ENCODE measurements at places on chromosomes 4 and X.

DNA sequence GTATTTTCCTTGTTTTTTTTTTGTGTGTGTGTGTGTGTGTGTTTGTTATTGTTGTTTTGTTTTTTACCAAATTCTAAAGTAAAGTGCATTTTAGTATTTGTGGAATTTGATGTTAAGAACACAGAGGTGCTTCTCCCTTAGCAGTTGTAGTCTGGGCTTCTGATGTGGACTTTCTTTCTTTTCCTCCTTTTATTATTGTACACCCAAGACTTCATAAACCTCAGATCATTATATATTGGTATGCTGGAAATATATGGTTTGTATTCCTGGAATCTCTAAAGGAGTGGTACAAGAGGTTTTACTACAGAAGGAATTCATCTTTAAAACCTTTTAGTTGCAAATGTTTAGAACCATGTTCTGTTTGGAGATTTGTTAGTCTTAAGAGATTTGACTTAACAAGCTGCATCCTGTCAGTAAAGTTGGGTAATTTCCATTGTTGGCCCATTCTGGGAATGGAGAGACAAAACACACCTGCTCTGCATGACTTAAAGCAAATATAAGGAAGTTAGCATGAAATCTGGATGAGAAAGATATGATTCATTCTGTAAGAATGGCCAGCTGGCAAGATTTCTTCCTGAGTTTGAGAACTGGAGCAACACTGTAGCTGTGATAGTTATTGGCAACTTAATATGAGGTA is 64.0 kb downstream of the SMAD1 start:
- peak; percentile 10 for DNase-seq

GRCh38 chr4:22410645-22411247 is 105.1 kb downstream of the ADGRA3 start:
- no peak for DNase-seq

DNA sequence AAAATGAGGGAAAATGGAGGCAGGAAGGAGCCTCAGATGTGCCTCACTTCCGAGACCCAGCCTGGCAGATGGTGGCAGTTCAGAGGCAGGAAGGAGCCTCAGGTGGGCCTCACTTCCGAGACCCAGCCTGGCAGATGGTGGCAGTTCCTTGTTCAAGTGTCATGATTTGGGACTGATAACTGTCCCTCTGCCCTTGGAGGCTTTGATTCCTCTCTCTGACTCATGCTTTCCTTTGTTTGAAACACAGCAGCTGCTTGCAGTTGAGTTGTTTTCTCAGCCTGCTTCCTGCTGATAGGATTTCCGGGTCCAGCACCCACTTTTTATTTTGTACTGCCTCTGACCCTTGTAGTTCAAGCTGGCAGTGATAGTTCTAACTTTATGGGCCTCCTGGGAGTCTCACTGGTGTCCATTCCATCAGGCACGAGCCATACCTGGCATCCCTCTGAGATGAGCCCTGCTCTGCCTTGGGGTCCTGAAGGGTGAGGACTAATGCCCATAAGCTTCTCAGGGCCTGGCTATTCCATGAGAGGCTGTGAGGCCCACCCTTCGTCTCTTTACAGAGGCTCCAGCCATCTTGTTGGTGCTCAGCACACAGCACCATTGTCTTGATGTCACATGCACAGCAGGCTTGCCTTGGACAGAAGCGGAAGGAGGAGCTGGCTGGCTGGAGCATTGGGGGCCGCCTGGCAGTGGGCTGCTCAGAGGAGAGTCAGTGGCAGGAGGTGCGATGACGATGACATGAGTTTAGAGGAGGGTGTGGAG is 13.0 kb downstream of the RGS12 start:
- no peak for DNase-seq

GRCh38 chr4:61451935-61452334 is 251.8 kb downstream of the ADGRL3 start:
- no peak for DNase-seq

DNA sequence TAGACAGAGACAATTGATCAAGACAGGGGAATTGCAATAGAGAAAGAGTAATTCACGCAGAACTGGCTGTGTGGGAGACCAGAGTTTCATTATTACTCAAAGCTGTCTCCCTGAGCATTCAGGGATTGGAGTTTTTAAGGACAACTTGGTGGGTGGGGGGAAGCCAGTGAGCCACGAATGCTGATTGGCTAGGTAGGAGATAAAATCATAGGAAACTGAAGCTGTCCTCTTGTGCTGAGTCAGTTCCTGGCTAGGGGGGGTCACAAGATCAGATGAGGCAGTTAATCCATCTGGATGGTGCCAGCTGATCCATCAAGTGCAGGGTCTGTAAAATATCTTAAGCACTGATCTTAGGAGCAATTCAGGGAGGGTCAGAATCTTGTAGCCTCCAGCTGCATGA is 358.6 kb downstream of the GPM6A start:
- DNase-seq: no peak

- DNase-seq: peak; percentile 37
Observed at GRCh38 chr4:37890801-37891259, at the start of gene TBC1D1. Gene TBC1D1 (plus strand): TSS chr4:37891084. CDS start chr4:37902096, 11,012 bp downstream.

DNA sequence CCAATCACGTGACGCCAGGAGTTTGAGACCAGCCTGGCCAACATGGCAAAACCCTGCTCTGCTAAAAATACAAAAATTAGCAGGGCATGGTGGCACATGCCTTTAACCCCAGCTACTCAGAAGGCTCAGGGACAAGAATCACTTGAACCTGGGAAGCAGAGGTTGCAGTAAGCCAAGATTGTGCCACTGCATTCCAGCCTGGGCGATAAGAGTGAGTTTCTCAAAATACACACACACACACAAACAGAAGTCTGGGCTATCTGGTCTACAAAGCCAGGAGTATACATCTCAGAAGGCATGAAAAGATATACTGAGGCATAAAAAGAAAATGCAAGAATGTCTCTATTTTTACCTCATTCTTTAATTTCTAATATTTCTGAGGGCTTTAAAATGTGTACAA is 11.3 kb downstream of the YTHDC1 start:
- no peak for DNase-seq

DNA sequence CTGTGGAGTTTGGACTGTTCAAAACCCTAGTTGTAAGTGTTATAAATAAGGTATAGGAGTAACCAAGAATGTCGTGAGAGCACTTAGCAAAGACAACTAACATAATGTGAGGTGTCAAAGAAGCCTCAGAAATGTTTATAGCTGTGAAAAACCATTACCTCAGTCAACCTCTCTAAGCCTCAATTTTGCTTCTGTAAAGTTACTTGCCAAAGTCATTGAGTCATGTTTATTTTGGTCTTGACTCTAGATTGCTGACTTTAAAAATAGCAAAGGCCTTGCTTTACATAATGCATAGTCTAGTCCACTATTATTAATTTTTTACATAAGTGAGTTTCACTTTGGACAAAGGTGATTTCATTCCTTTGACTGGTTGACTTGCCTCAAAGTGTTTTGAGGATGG is 257.6 kb upstream of the CXXC4 start:
- no peak for DNase-seq

GRCh38 chrX:119151051-119151380 is 23.4 kb upstream of the KIAA1210 start:
- no peak for DNase-seq

GRCh38 chr4:78058591-78059523 is 1.7 kb downstream of the FRAS1 start:
- DNase-seq: peak; percentile 38

DNA sequence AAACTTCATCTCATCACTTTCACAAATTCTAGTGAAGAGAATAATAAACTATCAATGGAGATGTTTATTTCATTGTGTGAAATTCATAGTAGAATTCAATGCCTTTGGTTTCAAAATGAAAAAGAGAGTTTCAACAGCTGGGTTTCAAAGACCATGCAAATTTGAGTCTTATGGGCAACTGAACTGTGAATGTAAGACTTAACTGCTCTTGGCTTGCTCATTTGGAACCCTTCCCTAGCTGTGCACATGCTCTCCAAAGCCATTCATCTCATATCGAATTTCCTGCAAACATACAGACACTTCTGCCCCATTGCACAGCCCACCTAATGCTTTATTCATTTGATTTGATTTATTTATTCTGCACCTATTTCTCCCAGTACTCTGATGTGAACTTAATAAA is 154.5 kb downstream of the GRXCR1 start:
- DNase-seq: no peak

DNA sequence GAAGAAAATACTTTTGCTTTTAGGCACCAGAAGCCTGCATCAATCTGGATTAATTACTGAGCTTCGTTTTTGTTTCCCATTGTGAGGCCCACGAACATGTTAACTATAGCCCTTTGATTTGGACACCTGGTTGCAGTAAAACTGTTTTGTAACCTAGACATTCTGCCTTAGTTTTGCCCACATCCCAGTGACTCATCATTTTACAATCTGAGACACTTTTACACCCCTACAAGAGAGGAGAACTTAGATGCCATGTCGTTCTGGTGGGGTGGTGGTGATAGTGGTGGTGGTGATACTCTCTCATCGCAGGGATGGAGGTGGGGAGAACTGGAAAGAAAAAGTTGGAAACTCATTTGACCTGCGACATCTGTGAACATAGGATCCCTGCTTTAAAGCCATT is 1257.2 kb downstream of the ADGRL3 start:
- DNase-seq: no peak

DNA sequence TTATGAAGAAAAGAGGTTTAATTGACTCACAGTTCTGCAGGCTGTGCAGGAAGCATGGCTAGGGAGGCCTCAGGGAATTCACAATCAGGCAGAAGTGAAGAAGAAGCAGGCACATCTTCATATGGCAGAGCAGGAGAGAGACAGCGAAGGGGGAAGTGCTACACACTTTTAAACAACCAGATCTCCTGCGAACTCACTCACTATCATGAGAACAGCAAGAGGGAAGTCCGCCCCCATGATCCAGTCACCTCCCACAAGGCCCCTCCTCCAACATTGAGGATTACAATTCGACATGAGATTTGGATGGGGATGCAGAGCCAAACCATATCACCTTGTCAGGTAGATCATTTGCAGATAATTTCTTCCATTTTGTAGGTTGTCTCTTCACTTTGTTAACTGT is 555.5 kb upstream of the MAGEB2 start:
- no peak for DNase-seq

DNA sequence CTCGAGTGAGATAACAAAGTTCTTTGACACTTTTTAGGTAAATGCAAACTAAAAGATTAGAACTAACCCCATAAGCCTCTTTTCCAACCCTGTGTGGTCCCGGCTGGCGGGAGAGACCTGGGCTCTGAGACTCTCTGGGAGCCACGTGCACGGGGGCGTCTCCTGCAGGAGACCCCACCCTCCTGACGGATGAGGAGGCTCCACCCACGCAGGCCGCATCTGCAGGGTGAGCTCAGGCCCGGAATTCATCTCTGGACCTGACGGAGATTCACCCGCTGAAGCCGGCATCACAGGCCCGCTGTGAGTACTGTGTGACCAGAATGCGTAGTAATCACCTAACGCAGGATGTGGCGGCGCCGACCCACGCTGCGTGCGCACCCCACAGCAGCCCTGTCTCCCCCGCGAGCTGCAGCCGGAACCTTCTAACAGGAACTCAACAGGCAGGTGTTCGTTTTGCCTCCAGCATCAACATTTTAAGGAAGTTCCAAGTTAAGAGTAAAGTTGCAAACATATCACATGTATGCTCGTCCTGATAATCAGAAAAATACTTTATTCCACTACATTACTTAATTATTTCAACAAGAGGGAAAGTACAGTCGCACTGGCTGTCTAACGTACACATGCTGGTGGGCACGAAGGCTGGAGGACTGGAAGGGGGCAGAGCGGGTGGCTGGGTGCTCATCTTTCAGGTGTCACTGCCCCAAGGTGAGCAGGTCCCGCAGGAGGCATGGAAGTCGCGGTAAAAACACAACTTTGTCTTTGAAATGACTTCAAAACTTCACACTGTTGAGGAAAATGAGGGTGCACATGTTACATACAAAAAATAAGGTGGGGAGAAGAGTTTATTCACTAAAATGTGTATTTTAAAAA is 44.5 kb downstream of the FGFRL1 start:
- DNase-seq: no peak

DNA sequence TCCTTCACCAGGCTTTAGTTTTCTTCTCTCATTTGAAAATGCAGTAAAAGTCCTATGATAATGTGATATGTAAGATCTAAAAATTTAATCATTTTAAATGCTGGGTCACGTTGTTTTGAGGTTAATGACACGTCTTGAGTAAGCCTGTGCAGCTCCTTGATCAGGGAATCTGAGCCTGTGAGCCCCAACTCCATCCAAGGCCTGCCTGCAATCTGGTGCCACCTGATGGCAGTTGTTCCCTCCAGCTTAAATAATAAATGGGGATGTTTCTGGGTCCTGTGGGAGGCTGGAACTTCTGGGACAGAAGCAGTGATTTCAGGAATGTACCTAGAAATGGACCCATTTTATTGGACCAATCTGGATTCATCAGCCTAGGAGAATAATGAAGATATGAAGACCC is 455.4 kb upstream of the ADGRL3 start:
- DNase-seq: no peak

DNA sequence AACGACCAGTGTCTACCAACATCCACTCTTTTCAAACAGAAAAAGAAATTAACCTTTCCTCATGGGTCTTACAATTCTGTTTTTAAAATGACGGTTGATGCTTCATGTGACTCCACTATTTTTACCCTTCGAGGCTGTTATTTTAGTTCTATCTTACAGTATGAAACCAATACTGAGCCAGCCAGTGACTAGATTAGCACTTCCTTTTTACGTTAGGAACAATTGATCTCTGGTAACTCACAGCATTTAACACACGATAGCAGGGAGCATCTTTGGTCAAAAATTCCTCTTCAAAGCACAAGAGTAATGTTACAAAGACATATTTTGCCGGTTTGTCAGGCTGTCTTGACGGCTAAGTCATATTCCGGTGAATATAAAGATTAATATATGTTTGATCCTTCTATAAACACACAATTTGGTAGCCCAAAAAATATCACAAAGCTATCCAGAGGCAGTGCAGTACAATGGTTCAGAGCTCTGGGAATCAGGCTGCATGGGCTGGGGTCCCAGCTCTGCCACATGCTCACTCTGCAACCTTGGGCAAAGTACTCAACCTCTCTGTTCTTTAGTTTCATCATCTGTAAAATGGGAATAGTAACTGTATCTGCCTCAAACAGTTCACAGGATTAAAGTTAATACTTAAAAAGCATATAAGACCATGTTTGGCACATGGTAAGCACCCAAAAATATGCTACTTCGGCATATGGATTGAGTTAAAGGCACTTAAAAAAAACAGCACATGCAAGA is 62.9 kb upstream of the TXK start:
- no peak for DNase-seq

DNA sequence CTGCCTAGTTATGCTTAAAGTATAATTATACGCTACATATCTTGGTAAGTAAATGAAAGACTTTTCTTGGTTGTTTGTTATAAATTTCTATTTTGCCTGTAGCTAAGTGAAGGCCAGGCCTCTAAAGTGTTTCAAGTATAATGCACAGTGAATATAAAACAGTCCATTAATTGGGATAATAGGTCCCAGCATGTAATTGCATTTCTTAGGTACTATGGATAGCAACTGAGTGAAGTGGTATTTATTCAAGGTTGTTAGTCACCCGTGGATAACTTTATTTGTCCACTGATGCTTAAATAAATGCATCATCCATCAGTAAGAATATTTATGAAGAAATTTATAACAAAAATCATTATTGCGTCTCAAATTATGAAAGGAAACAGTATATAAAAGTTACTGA is 59.1 kb downstream of the TEX13C start:
- no peak for DNase-seq
